ENCODE measurements at places on chromosomes 3 and 15. TPM values are rescaled to one million over a fixed set of nuclear protein-coding genes. Genes with fewer than 3 reads are reported as not detected.

The PRICKLE2 gene
- total RNA-seq, result 27.3 TPM

The GOLGA8M gene
- 2.5 TPM for total RNA-seq

The CFAP91 gene
- total RNA-seq, result 47.9 TPM

The CLDN18 gene
- not detected for total RNA-seq

The PTH1R gene
- 12.3 TPM for total RNA-seq

The CFAP92 gene
- total RNA-seq, result 3.0 TPM

The PROK2 gene
- total RNA-seq, result not detected

The ALG1L2 gene
- not detected for total RNA-seq

The HIGD2B gene
- total RNA-seq, result not detected

The THBS1 gene
- 53.6 TPM for total RNA-seq

The ASB14 gene
- total RNA-seq, result 0.80 TPM

The GOLGA8O gene
- total RNA-seq, result 1.8 TPM

The SATB1 gene
- 7.4 TPM for total RNA-seq

The GOLGA6L9 gene
- 3.4 TPM for total RNA-seq

The SMCO1 gene
- not detected for total RNA-seq

The CLDN11 gene
- 79.5 TPM for total RNA-seq

The FEZF2 gene
- not detected for total RNA-seq

The CLEC3B gene
- total RNA-seq, result 7.5 TPM

The GOLGA8K gene
- total RNA-seq, result 0.11 TPM

Data from ovary (tissue), 10 donors.